ENCODE measurements at places on chromosomes 11 and 22. TPM values are rescaled to one million over a fixed set of nuclear protein-coding genes. Genes with fewer than 3 reads are reported as not detected.

The ART5 gene
- total RNA-seq: not detected

The LYVE1 gene
- not detected for total RNA-seq

The MAJIN gene
- 0.45 TPM for total RNA-seq

The KRTAP5-10 gene
- total RNA-seq: not detected

The TEX12 gene
- total RNA-seq: not detected

The DNAJB7 gene
- total RNA-seq: not detected

The CHST1 gene
- total RNA-seq: 0.18 TPM

The KMT5B gene
- total RNA-seq: 46.5 TPM

The TBX1 gene
- total RNA-seq: not detected

The BDNF gene
- total RNA-seq: not detected

The SCUBE1 gene
- total RNA-seq: not detected

The TENM4 gene
- total RNA-seq: not detected

The TRIM49C gene
- total RNA-seq: not detected

The OSM gene
- 40.4 TPM for total RNA-seq

The NLRP10 gene
- not detected for total RNA-seq

The PHOX2A gene
- total RNA-seq: not detected

The POU2AF2 gene
- total RNA-seq: not detected

The ATF4 gene
- 460 TPM for total RNA-seq

The LRRC32 gene
- 0.43 TPM for total RNA-seq

The LUZP2 gene
- total RNA-seq: not detected
